Stimulated activated CD4-positive, alpha-beta T cell treated with anti-CD3 and anti-CD28 coated beads, Interleukin-4, amount 100 ng/mL, for 1 hour (primary cell): ENCODE measurements at places on chromosomes 2 and 18.

DNA sequence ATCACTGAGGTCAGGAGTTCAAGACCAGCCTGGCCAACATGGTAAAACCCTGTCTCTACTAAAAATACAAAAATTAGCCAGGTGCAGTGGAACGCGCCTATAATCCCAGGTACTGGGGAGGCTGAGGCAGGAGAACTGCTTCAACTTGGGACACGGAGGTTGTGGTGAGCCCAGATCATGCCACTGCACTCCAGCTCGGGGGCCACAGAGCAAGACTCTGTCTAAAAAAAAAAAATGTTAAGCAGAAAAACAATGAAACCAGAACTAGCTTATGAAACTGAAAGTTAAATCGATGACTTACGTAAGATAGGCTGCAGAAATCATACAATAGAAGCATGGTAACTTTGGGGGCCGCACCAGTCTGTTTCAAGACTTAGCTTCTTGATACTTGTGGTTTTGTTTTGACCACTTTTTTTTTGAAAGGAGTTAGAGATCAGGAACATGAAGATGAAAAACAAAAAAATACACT is 6.2 kb upstream of the GPR155 start:
- peak; percentile 53 for DNase-seq

DNA sequence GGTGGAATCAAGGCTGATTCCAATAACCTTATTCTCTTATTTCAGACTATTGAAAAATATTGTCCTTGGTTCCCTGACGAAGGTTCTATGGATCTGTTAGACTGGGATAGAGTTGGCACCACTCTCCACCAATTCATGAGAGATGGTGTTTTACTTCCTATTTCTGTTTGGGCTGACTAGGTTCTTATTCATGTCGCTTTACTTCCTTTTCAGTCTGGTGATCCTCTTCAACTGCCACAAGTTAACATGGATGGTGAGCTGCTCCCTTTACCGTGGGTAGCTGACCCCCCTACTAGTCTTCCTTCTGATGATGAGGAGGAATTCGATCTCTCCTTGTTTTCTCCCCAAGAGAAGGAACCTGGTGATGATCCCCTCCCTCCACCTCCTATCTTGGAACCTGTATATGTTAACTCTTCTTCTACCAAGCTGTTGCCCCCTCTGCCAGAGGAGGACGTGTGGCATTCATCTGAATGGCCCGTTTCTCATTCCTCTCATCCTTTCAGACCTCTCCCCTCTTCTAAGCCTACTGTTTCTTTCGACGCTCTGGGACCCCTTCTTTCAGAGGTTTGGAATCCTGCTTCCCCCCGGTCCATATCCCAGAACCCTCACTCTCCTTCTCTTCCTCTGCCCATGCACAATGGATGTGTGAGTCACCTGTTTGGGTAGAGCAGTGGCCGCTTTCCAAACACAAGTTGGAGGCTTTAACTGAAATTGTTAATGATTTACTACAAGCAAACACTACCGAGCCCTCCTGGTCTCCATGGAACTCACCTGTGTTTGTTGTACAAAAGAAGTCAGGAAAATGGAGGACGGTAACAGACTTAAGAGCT is 13.5 kb upstream of the CNOT11 start:
- no peak for DNase-seq

DNA sequence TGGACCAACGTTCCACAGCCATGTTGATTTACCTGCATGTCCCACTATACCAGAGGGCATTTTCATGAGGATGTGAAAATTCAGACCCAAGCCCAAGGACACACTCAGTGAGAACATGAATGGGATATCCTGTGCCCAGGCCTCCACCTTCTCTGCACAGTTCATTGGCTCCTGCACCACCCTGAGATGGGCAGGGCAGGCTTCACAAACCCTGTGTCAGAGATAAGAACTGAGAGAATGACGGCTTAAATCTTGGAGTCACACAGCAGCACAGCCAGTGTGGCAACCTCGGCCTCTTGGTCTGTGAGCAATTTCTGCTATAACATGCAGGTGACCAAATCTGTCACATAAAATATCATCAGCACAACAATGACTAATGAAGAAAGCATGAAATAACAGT is 71.9 kb downstream of the UXS1 start:
- DNase-seq: no peak

DNA sequence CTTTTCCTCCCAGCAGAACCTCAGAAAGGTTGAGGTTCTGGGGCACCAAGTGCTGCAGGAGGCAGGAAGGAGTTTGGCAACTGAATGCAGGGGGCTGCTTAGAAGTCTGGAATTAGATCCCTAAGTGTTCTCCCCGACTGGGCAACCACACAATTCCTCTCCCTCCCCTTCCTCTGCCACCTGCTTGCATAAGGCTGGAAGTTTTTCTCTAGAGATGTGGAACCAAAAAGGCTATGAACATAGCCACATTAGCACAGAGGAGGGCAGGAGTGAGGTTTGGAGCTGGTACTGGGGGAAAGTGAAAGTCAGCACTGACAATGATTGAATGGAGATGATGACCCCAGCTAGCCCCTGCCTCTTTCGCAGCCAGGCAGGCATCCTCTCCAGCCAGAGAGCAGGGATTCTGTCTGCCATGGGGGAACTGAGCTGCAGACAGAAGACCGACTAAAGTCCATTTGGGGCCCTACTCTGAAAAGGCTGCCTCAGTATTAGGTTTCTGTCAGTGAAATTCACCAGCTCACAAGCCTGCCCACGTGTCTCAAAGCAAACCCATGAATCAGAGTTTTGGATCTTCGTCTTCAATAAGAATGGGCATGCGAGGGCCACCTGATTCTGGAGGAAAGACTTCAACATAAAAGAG is 87.9 kb upstream of the ITGA6 start:
- no peak for DNase-seq

- no peak for DNase-seq
Measured at GRCh38 chr2:168462543-168463045, 6.5 kb downstream of the CERS6 start.

- no peak for DNase-seq
Measured at GRCh38 chr2:101147971-101148370, 3.2 kb downstream of the TBC1D8 start.

GRCh38 chr18:59629894-59630293 is 67.3 kb downstream of the CCBE1 start:
- DNase-seq: no peak

GRCh38 chr2:118055512-118056164 is 32.6 kb upstream of the INSIG2 start:
- no peak for DNase-seq
